ENCODE measurements at places on chromosomes 3 and 15. TPM values are rescaled to one million over a fixed set of nuclear protein-coding genes. Genes with fewer than 3 reads are reported as not detected.

- no peak for DNase-seq
Observed at GRCh38 chr3:188868803-188869202, 303.0 kb upstream of the TPRG1 start.

The ULK3 gene
- total RNA-seq: 60.4 TPM

DNA sequence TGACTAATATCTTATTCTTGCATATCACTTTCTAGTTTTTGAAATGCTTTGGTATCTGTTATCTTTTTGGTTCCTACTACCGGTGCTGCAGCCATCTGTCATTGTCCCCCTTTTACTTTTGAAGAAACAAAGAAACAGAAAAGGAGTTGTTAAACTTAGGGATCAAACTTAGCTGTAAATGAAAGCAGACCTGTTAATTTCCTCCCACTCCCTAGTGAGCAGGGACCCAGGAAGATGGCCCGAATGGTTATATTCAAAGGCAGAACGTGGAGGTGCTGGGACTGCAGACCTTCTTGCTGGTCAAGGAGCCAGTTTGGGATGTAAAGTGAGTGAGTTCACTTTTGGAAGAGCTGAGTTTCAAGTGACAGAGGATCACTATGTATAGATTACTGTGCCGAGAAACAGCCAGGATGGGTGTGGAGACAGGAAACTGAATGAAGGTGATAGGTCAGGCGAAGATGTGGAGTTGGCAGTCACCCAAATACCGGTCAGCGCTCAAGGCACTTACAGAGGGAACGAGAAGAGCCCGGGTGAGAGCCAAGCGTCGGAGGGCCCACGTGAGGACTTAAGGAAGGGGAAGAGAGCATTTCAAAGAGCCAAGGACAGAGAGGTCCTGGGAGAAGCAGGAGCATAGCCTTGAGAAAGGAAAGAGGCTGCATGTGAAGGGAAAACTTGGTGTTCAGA, 20.1 kb downstream of the KBTBD8 start:
- no peak for DNase-seq

DNA sequence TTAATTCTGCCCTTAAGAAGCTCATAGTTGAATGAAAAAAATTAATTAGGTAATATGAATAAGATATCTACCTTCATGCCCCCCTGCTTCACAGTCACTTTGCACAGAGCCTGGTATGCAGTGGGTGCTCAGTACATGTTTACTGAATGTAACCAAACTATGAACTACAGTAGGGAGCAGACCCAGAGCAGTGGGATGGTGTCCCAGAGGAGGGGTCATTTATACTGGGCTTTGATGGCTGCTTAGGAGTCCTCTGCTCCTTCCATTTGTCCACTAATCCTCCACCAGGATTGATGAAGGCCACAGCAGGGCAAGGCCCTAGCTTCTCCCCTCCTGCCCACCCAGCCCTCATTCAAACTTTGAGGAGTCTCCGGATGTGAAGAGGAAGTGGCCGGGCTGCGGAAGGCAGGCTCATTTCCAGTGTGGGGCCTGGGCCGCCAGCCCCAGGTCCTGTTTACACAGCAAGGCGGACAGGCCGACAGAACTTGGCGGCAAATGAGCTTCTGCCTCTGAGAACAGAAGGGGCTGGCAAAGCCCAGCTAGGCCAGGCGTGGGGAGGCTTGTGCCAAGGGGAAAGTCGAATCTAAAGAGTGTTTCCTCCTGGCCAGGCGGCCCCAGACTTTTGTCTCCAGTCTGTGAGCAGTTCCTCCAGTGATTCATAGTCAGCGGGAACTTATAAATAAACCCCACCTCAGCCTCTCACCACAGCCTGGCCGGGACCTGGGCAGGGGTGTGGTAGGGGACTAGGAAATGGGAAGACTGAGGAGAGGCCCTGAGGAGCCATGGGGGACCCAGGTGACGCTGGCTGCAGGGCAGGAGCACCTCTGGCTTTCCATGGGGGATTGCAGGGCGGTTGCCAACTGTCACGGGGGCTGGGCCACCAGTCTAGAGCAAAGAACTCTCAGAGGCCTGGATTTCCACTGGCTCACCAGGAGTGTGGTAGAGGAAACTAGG, 51.6 kb upstream of the LCTL start:
- no peak for DNase-seq

GRCh38 chr3:107367353-107367752, 9.9 kb upstream of the CCDC54 start:
- no peak for DNase-seq

DNA sequence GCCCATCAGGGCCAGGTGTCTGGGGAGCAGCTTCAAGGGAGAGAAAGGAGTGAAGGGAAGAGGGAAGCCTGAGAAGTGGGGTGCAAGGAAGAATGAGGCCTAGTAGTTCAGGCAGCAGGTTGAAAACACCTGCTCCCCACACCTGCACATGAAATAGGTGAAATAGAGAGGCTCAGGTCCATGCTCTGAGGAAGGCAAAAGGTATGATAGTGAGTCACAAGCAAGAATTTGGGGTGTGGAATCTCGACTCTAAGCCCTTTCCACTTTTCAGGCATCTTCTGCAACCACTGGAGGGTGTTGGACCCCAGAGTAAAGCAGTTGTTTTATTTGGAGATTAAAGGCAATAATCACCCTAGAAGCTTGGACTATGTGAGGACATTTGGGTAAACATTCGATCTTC, 157.5 kb downstream of the CTNNB1 start:
- DNase-seq: no peak

Data from activated naive CD8-positive, alpha-beta T cell treated with anti-CD3 and anti-CD28 coated beads, Interleukin-2, amount 10 ng/mL, durations not matched to agents 7 days and 5 days (primary cell).